ENCODE measurements at places on chromosomes 5 and 9.

DNA sequence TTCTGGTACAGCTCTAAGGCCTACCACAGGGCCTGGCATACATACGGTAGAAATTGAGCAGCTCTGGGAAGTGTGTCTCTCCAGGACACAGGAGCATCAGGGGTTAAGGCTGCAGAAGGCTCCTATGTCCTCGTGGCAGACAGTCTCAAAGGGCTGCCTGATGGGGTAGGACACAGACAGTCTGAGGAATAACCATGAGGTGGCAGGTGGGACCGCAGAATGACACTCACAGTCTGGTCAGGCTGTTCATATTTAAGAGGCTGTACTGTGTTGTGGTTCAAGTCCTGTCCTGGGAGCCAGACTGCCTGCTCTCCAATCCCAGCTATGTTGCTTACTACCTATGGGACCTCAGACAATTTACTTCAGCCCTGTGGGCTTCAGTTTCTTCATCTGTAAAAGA, 217.1 kb downstream of the TRIM32 start:
- no peak for DNase-seq

GRCh38 chr5:161064781-161065180, 212.8 kb upstream of the ATP10B start:
- no peak for DNase-seq

GRCh38 chr5:162603443-162604070, 536.0 kb downstream of the GABRG2 start:
- DNase-seq: no peak

DNA sequence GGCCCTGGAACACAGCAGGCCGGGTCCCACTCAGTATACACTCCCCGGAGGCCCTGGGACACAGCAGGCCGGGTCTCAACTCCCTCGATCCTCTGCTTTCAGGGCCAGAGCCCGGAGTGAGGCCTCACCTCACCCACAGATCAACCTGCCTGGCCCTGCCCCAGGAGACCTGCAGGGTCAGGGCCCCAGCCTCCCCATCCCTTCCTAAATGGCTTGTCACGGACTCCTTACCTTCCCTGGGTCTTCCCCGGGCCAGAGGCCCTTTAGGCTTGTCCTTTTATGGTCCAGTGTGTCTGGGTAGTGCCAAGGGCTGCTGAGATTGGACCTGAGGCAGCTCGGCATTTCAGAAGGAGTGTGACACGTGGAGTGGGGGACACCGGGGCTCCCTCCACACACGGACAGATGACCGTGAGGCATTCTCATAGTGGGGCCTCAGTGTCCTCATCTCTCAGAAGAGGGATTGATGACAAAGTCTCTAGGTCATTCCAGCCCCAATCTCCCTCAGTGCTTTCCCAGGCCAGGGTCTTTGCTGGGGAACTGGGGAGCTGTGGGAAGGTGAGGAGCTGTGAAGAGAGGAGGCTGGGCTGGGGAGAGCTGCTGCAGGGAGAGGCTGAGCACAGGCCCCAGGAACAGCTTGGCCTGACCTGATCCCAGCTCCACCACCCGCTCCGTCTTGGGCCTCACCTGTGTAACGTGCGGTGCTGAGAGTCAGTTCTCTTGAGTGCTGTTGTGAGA, 18.0 kb upstream of the PLEKHG4B start:
- DNase-seq: no peak

- no peak for DNase-seq
Observed at GRCh38 chr5:74693191-74693590, 8.2 kb downstream of the HEXB start.
